KG1 (cell line): ENCODE measurements at places on chromosomes 12 and 14.

DNA sequence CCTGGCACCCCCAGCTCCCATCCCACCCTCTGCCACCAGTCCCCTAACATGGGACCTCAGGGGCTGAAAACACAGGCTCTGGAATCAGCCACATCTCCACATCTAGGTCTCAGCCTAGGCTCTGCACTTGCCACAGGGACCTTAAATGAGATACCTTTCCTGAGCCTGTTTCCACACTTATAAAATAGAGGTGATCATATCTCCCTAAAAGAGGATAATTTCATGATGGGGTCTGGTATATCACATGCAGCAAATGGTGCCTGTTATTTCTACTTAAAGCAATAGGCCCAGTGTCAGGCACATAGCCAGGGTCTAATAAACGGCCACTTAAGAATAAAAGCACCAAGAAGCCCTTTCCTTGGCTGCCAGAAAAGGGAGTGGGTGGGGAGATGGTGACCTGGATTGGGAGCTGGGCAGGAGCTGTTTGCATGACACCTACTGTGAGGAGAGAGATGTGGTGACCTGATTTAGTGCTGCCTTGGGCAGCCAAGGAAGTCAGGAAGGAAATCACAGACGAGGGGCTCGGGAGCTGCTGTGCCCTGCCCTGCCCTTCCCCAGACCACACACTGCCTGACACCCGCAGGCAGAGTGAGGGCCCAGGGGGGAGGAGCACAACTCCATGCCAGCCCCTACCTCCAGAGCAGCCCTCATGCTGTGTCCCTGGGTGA lies 71.2 kb downstream of the IRF2BPL start:
- no peak for DNase-seq

- no peak for DNase-seq
These were observed 6.8 kb downstream of the SIX6 start for GRCh38 chr14:60515511-60516289.

DNA sequence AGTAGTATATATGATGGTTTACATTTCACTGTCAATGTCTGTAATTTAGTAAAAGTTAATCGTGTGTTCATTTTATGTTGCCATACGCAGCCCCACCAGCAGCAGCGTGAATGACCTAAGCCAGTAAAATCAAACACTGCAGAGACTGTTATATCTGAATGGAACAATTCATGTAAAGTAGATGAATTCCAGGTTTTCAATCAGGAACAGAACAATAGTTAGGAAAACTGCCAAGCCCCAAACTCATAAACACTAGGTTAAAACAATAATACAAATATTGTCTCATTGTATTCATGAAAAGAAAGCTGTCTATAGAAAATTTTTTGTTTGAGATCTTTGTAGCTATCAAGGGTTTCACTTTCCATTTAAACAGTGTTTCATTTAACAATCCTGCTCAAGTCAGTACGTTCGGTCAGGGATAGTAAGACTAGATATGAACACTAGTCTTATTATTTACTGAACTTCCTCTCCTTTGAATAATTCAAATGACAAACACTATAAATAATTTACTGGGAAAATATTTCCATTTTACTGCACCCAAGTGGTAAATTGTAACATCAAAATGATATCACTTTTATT lies 256.8 kb upstream of the FLRT2 start:
- DNase-seq: no peak

DNA sequence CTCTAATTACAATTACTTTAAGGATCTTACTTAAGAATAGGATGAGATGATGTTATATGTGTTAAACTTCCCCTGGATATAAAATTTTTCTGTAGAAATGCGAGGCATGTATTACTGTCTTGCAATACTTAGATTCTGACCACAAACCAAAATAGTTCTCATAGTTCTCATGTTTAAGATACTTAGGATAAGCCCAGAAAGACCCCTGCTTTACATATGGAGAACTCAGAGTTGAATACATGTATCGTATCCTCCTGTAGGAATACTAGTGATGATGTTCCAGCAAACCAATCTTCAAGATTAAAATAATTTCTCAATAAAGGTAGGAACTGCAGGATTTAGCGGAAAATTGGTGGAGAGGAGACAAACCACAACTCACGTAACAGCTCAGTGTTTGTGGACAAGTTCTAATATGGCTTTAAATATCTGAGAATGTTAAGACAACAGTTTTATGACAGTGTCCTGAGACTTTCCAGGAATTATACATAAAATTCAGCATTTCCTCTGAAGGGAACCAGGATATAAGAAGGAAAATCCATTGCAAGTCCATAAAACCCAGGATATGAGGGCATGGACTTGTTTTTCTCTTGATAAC lies 114.7 kb upstream of the CRY1 start:
- no peak for DNase-seq

GRCh38 chr14:104794099-104794498 lies 1.4 kb downstream of the AKT1 start:
- no peak for DNase-seq

DNA sequence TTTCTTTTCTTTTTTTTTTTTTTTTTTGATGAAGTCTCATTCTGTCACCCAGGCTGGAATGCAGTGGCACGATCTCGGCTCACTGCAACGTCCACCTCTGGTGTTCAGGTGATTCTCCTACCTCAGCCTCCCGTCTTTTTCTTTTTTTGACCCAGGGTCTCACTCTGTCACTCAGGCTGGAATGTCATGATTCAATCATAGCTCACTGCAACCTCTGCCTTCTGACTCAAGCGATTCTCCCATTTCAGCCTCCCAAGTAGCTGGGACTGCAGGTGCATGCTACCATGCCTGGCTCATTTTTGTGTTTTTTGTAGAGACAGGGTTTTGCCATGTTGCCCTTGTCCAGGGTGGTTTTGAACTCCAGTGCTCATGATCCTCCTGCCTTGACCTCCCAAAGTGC lies 12.0 kb downstream of the FUT8 start:
- DNase-seq: no peak

DNA sequence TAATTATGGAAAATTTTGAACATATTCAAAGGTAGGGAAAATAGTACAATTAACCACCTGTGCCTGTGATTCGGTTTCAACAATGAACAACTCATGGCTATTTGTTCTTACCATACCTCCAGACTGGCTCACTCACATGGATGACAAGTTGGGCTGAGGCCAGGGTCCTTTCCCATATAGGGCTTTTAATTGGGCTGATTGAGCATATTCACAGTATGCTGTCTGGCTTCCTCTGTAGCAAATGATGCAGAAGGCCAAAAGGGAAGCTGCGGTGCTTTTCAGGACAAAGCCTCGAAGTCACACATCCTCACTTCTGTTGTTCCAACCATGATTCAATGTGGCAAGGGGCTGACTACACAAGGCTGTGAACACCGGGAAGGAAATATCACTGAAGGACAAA lies 297.5 kb upstream of the SLC16A7 start:
- no peak for DNase-seq

GRCh38 chr12:114480337-114481199 lies 74.6 kb upstream of the TBX5 start:
- no peak for DNase-seq

GRCh38 chr12:50650285-50650684 lies 113.6 kb upstream of the ATF1 start:
- DNase-seq: no peak

GRCh38 chr14:57089901-57090300 lies 178.8 kb downstream of the EXOC5 start:
- no peak for DNase-seq

DNA sequence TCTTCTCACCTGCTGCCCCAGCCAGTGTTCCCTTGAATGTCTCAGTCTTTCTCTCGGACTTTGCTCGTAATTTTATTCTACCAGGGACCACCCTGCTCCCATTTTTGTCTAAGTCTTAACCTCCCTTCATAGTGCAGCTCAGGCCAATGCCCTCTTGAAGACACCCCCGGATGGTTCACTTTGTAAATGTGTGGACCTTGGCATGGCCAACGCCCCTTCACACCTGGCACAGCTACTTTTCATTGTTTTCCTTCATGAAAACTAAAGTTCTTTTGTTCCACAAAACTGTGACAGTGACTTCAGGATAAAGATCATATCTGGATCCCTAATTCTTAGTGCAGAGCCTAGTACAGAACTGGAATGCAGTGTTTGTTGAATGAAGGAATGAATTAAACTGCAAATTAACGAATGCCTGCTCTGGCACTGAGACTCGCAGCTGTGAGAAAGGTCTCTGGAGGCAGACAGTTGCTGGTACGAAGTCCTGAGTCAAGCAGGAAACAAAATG lies 3.5 kb upstream of the RNASE4 start:
- no peak for DNase-seq

- no peak for DNase-seq
These were observed 14.9 kb downstream of the ABCB9 start for GRCh38 chr12:122951406-122951805.

- no peak for DNase-seq
These were observed 3.9 kb upstream of the KRT79 start for GRCh38 chr12:52837781-52838608.

GRCh38 chr12:123037791-123038190 lies 57.3 kb downstream of the ARL6IP4 start:
- no peak for DNase-seq

- no peak for DNase-seq
These were observed 141.5 kb downstream of the CAND1 start for GRCh38 chr12:67410667-67411067.

- no peak for DNase-seq
These were observed 47.4 kb downstream of the NIN start for GRCh38 chr14:50783563-50783962.
